ENCODE measurements at places on chromosomes 2 and 18. TPM values are rescaled to one million over a fixed set of nuclear protein-coding genes. Genes with fewer than 3 reads are reported as not detected.
A peak's percentile ranks its signal among the peaks of the same experiment; 100 is the strongest.

- peak; percentile 94 for DNase-seq
Measured at GRCh38 chr2:240624950-240625621, at the start of gene GPR35. GPR35 (plus strand) TSS chr2:240625480; CDS start chr2:240629953, 4,473 bp downstream.

DNA sequence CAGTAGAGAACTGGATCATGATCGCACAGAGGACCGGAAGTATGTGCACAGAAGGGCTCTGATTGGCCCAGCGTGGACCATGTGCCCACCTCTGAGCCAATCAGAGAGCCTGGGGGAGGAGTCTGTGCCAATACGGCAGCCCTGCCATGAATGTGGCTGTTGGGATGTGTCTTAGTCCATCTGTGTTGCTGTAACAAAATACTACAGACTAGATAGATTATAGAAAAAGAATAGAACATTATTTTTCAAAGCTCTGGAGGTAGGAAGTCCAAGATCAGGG is 132.0 kb downstream of the NDUFA10 start:
- DNase-seq, result no peak

The TACR1 gene
- total RNA-seq, result not detected

The KYNU gene
- 11.7 TPM for total RNA-seq

Measured in Daoy (cell line).